Fibroblast of lung (primary cell): ENCODE measurements at places on chromosomes 6 and 20.

DNA sequence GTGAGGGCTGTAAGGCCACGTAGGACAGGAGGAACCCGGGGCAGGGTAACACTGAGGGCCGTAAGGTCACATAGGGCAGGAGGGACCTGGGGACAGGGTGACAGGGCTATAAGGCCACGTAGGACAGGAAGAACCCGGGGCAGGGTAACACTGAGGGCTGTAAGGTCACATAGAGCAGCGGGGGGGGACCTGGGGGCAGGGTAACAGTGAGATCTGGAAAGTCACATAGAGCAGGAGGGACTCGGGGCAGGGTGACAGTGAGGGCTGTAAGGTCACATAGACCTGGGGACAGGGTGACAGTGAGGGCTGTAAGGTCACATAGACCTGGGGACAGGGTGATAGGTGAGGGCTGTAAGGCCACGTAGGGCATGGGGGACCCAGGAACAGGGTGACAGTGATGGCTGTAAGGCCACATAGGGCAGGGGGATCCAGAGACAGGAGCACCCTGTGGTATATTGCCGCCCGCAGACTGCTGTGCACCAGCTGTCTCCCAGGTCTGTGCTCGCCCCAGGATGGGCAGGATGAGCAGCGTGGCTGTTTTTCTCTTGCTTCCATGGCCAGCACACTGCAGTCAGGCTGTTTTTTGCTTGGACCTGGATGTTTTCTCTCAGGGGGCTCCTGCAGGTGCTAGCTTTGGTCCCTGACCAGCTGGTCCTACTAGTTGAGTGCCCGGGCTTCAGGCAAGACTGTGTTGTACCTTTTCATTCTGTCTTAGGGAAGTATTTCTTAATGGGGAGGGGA is 55.7 kb downstream of the SYTL3 start:
- no peak for DNase-seq

DNA sequence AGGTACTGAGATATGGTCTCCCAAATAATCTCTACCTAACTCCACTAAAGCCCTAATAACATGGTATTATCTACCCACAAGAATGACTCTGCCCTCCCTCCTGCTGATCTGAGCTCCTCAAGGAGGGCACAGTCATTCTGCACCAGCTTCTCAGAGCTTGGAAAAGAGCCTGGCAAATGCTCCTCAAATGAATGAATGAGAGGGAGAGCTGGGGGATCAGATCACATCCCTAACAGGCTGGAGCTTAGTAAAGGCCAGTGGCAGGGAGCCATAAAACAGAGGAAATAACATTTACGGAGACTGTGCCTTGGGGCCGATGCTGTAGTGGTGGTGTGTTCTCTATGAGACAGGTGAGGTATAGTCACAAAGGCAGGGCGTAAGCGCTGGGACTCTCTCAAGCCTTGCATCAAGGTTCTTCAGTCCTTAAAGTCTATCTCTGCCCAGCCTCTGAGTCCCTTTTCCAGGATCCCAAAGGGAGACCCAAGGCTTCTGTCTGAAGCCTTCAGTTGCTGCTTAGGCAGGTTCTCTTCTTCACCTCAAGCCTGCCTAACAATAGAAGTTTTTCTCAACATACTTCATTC is 7.2 kb upstream of the NNAT start:
- no peak for DNase-seq

DNA sequence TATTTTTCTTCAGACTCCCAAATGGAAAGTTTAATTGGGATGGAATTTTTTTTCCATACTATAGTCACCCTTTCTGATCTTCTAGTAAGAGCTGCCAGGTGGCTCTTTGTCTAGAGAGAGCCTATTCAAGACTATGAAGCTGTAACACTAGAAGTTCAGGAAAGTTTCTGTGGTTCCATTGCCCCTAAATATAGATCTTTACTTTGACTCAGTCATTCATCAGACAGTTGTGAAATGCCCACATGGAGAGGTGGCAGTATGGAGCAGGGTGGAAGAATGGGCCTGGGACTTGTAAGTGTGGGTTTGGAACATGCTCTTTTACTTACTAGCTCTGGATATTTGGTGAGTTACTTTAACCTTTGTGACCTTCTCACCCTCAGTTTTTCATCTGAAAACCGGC is 87.8 kb downstream of the CTNNBL1 start:
- peak; percentile 4 for DNase-seq

DNA sequence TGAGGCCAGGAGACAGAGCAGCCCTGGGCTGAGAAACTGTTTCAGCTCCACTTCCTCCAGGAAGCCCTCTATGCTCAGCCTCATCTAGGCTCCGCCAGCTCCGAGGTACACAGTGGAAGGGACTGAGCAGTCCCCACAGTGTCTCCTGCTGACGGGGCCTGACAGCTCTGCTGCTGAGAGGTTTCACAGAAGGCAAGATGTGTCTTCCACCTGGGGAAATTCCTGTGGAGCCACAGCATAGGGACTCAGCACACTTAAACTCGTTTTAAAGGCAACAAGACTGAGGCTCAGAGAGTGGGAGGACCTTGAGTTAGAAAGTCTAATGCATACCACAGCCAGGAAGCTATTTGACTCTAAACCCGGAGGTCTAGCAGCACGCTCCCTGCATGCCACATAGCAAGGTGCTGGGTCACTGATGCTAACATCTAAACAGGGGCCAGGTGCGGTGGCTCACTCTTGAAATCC is 6.8 kb downstream of the ADA start:
- no peak for DNase-seq

DNA sequence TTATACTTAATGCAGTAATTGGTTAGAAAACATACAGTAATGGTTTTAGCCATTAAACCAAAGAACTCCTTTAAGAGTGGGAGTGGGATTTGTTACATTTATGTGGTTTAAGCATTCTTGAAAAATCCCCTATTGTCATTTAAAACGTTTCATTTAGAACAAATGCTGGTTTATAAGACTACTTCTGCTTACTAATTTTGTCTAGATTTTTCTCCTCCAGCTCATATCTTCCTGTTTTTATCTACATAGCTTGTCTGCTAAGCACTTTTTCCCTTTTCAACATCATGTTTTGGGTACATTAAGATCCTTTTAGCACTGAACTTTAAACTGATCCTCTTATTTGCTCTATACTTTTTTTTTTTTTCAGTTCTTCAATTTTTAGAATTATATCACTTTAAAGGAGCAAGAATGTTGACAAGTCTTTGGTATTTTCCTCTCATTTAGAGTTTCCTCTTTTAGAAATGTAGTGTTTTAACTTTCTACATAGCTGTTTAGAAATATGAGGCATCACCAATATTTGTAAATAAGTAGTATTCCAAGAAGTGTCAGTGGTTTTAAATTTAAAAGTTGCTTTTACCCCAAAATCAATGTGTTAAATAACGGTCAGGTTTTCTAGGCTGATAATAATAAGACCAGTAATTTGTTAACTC is 80.9 kb downstream of the SESN1 start:
- DNase-seq, result no peak

- DNase-seq, result no peak
These were observed 561.8 kb upstream of the RNF217 start for GRCh38 chr6:124400261-124400999.

GRCh38 chr6:100456141-100456907 is 8.4 kb downstream of the SIM1 start:
- no peak for DNase-seq

GRCh38 chr6:134537146-134537555 is 219.2 kb upstream of the SGK1 start:
- DNase-seq, result peak; percentile 73

GRCh38 chr6:169958510-169958909 is 207.1 kb downstream of the ERMARD start:
- DNase-seq, result no peak

- DNase-seq, result no peak
These were observed 1.5 kb downstream of the GCM2 start for GRCh38 chr6:10880366-10880765.

GRCh38 chr6:19602434-19603013 is 234.6 kb upstream of the ID4 start:
- no peak for DNase-seq

GRCh38 chr6:45880676-45881075 is 135.0 kb downstream of the CLIC5 start:
- no peak for DNase-seq

- no peak for DNase-seq
These were observed 46.4 kb downstream of the SLC9A8 start for GRCh38 chr20:49859011-49859410.

DNA sequence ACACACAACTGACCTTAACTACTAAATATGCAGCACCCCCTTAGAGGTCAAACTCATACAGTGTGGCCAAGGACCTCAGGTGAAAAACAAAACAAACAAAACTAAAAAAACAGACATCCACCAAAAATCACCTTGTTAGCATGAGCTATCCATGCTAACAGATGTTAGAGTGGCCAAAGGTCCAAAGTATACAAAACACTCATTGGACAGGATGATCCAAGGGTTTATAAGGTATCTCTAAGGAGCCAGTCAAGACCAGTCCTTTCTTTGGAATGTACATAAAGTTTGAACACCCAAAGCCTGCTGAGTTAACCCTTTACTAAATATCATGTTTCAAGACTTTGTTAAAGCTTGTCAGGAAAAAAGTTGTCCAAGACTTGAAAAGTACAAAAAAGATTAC is 35.8 kb downstream of the THEMIS start:
- DNase-seq, result no peak

- peak; percentile 35 for DNase-seq
These were observed 125.2 kb downstream of the HIVEP2 start for GRCh38 chr6:142819603-142820337.

DNA sequence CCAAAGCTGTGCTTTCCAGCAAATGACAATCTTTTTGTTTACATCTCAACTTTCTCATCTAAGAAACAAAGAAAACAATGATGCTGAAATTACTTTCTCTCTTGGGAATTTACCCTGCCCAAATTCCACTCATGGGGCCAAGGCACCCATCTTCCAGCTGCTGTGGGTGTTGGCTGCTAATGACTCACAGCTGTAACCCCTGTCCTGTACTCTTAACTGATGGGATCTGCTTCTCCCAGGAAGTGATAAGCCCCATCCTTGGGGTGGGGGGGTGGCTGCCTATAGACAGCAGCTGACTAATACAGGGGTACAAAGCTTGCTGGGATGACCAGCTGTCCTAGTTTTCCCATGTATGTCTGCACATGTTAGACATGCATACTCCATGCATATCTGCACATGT is 938.6 kb downstream of the C6orf118 start:
- DNase-seq, result no peak

DNA sequence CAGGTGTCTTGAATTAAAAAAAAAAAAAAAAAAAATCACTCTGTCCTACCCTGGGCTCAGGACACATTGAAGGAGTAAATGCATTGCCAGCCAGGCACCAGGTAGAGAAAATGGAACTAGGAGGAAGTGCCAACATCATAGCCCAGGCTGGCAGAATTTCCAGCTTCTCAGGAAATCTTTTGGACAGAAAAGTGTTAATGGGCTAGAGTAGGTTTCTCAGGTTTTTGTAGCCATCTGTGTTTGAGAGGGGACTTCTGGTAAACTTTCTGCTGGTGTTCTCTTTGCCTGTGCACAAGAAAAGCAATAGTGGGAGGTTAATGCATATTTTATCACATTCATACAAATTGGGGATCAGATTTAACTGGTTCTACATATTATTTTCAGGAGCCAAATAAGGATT is 678.3 kb upstream of the NRSN1 start:
- no peak for DNase-seq

DNA sequence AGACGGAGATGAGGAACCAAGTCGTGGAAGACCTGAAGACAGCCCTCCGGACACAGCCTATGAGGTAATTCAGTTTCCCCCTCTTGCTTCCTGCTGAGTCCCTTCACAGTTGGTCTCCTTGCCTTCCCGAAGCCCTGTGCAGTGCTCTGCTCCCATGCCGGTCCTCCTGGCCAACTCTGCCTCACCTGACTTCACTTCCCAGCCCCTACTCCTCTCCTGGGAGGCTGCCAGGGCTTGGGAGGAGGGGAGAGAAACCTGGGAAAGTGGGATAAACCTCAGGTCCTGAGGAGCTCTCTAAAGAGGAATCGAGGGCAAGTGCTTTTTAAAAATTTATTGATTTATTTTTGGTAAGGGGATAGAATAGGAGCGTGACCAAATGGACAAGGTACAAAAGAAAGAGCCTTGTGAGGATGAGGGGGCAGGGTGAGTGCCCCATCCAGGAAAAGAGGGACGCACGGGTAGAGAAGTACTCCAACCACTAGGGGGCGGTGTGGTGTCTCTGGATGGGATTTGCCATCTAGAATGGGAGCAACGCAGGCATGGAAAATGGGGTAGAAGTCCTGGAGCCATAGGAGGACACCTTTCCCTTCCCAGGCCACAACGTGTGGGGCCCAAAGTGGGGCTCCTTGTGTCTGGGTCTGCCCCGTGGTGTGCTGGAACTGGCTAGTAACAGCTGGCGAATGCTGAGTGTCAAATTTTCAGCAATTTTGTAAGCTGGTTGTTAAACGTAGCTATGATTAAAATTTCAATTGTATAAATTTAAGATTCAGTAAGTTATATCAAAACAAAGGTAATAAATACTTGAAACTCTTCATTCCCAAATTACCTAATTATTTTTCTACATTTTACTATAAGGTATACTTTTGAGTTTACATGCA is 69.0 kb downstream of the MOCS1 start:
- peak; percentile 30 for DNase-seq

DNA sequence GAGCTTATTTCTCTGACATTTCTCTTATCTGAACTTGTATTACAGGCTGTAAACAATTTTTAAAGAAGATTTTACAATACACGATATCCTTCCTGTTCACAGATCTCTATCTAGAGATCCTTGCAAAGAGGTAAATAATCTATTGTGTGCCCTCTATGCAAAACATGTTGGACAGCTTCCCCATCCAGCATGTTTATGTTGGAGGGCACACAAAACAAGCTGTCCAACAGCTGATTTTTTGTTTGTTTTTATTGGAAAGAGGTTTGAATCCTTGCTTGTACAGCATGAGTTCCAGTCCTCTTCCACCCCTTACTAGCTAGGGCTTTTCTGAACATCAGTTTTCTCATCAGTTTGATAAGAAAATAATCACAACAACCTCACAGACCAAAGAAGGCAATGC is 62.3 kb upstream of the SYNDIG1 start:
- peak; percentile 23 for DNase-seq

GRCh38 chr6:23559587-23560343 is 566.2 kb upstream of the NRSN1 start:
- peak; percentile 3 for DNase-seq

- no peak for DNase-seq
These were observed 139.9 kb upstream of the PMEPA1 start for GRCh38 chr20:57849521-57850215.
